ACHN (cell line): ENCODE measurements at places on chromosomes 1 and 21.

DNA sequence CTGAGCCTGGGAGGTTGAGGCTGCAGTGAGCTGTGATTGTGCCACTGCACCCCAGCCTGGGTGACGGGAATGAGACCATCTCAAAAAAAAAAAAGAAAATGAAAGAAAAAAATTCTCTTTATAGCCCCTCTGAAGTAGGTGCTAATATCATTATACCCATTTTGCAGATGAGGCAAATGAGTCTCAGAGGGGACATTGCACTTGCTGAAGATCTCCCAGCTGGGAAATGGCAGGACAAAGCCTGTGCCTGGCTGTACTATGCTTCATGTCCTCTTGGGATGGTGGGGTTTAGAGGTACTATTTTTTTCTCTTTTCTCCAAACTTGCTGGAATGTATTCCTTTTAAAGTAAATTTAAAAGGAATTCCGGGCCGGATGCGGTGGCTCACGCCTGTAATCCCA lies 1.6 kb downstream of the SMPDL3B start:
- DNase-seq, result no peak

DNA sequence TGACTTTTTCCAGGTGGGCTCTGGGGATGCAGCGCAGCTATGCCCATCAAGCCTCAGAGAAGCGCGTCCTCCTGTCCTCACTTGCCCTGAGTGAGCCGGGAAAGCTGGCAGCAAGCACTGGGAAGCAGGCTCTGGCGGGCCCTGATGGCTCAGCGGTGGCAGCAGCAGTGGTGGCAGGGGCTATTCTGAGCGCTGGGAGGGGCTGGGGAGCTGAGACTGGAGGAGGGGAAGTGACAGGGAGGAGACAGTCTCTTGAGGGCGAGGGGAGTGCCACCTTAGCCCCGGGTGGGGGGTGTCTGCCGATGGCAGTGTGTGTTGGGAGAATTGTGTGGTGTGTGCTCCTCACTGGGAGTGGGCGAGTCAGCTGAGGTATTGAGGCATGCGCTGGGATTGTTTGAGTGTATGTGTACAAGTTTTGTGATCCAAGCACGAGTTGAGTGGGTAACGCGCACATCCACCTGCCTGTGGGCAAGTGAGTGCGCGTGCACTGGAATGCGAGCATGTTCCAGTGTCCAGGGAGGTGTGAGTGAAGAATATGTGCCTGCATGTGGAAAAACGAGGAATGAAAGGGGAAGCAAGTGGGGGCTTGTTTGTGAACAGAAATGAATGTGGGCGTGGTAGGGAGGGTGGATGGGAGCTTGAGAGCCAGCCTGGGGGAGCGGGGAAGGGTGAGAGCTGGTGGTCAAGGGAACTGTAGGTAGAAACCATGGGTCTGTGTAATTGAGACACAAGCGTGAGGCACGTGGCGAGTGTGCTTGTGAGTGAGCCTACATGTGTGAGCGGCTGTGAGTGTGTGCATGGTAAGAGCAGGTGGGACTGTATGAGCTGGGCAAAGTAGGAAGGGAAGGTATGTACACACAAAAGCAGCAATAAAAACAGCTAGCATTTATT lies 2.9 kb upstream of the FOXO6 start:
- no peak for DNase-seq

- no peak for DNase-seq
Observed at GRCh38 chr1:154822717-154823116, 47.4 kb downstream of the KCNN3 start.

GRCh38 chr1:188386161-188386560 lies 1557.4 kb downstream of the PLA2G4A start:
- DNase-seq, result no peak

DNA sequence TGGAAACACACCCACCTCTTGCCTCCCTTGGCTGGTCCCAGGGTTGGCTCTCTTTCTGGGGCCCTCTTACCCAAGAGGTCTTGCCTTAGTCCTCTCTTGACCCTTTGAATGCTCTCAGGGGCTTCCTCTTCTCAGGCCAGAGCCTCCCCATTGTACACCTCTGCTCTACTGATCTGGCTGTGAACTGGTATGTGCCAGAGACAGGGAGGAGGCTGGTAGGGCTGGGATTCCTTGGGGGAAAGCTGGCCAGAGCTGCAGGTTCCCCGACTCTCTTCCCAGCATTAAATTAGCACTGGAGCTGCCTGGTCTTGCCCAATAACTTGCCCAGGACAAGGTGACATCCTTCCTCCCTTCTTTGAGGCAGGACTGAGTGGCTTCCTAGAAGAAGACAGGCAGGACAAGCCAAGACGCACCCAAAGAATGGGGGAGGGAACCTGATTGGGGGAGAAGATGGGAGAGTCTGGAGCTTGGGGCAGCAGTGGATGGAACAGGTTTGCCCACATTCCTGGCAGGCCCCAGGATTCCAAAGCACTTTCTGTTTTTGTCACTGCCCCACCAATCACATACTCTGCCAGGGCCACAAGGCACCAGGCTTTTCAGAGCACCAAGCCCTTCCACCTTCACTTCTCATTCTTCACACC lies 37.2 kb upstream of the CITED4 start:
- no peak for DNase-seq

- peak; percentile 6 for DNase-seq
Observed at GRCh38 chr1:47002211-47002610, 21.3 kb upstream of the CYP4X1 start.

DNA sequence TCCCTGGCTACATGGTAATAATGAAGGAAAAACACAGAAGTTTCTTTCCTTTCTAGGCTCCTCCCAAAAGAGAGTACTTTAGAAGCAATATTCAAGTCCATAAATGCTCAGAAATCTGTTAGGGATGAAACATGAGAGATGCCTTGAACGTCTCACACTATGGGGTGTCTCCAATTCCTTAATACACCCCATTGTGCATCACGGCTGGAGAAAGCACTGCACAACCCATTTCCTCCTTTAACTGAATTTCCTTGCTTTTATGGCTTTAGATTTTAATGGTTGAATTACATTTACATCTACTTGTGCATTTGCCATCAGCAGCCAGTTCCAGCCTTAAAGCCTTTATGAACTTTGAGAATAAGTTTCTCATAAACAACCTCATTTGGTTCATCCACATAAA lies 498.9 kb upstream of the PTBP2 start:
- DNase-seq, result no peak

GRCh38 chr1:63922848-63923247 lies 149.0 kb downstream of the ROR1 start:
- no peak for DNase-seq

DNA sequence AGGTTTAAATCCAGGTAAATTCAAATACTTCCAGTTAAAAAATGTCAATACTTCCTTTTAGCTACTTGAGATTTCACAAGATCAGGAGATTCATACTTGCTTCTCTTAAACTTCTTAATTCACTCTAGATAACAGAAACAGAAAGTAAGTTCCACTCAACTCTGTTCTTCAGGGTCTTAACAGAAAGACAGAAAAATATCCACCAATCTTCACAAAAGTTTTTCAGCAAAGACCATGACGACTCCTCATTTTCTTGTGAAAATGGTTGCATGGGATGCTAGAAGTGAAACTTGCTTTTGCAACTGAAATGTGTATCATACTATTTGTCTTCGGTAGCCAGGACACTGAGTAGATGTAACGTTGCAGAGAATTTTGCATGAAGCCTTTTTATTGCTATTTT lies 12.3 kb upstream of the LRRC8C start:
- DNase-seq, result no peak

- DNase-seq, result no peak
Observed at GRCh38 chr1:119348941-119349340, 19.6 kb upstream of the HAO2 start.

DNA sequence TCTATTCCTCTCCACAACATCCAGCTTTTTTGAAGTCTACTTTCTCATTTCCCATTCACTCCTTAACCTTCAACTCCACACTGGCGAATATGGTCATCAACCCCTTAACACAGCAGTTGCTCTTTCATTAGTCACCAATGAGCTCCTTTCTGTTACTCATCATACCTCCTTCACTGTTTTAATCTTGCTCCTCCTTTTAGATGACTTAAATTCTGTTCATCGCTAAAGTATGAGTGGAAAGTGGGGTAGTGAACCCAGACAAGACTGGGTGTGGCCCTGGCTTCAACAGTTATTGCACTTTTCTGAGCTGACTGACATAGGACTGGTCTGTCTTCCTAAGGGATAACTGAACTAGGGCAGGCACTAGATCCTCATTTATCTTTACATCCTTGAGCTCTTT lies 51.3 kb downstream of the AKT3 start:
- DNase-seq, result peak; percentile 86

GRCh38 chr1:85467036-85467435 lies 2.1 kb upstream of the DDAH1 start:
- no peak for DNase-seq
